Cerebellum (tissue), 4 donors: ENCODE measurements at places on chromosomes 16 and 17.
A peak's percentile ranks its signal among the peaks of the same experiment; 100 is the strongest.

GRCh38 chr17:9356488-9356911, 219.1 kb downstream of the STX8 start:
- DNase-seq = peak; percentile 10

DNA sequence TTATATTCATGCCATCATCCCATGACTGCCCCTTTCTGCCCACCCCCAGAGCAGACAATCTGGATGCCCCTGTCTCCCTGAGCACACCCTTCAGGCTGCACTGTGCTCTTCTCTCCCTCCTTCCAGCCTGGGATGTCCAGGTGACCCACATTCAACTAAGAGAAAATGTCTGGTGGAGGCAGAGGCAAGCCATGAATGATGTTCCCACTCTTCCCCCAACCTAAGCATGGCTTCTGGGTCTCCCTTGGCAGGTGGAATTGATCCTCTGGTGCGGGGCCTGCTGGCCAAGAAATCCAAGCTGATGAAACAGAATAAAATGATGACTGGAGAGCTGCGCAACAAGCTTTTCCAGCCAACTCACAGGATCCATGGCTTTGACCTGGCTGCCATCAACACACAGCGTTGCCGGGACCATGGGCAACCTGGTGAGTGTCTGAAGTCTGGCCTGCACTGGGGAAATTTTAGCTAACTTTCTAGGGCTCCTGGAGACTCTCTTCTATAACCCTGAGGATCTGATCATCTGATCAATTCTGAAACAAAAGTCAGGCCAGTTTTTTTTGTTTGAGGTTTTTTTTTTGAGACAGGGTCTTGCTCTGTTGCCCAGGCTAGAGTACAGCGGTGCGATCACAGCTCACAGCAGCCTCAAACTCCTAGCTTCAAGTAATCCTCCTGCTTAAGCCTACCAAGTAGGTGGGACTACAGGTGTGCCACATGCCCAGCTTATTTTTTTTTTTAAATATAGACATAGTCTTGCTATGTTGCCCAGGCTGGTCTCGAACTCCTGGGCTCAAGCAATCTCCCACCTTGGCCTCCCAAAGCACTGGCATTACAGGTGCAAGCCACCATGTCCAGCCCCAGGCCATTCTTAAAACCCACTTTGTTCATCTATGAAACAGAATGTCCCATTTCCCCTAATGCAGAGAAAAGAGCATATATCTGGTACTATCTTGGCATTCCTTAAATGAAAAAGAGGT, 14.5 kb downstream of the MPO start:
- no peak for DNase-seq

- no peak for DNase-seq
Measured at GRCh38 chr16:2512735-2513404, 882 bp upstream of the ATP6V0C start.

GRCh38 chr16:75026892-75027391, 28.1 kb downstream of the ZNRF1 start:
- DNase-seq = no peak

GRCh38 chr16:275041-275641, 603 bp downstream of the RGS11 start:
- no peak for DNase-seq

DNA sequence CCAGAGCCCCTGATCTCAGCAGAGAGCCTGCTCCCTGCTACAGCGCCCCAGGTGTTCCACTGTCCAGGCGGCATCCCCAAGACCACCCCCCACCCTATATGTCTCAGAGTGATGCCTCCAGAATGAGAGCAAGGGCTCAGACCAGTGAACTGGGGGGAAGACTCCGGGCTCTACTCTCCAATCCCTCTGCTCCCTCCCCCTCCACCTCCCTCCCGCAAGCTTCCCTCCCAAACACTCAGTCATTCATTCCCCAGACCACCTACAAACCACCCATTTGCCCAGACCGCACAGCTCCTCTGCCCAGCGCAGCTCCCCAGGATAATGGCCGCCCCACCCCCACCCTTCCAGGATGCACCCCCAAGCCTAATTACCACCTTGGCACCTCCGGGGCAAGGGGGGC, 59.4 kb upstream of the TAC4 start:
- DNase-seq = no peak

DNA sequence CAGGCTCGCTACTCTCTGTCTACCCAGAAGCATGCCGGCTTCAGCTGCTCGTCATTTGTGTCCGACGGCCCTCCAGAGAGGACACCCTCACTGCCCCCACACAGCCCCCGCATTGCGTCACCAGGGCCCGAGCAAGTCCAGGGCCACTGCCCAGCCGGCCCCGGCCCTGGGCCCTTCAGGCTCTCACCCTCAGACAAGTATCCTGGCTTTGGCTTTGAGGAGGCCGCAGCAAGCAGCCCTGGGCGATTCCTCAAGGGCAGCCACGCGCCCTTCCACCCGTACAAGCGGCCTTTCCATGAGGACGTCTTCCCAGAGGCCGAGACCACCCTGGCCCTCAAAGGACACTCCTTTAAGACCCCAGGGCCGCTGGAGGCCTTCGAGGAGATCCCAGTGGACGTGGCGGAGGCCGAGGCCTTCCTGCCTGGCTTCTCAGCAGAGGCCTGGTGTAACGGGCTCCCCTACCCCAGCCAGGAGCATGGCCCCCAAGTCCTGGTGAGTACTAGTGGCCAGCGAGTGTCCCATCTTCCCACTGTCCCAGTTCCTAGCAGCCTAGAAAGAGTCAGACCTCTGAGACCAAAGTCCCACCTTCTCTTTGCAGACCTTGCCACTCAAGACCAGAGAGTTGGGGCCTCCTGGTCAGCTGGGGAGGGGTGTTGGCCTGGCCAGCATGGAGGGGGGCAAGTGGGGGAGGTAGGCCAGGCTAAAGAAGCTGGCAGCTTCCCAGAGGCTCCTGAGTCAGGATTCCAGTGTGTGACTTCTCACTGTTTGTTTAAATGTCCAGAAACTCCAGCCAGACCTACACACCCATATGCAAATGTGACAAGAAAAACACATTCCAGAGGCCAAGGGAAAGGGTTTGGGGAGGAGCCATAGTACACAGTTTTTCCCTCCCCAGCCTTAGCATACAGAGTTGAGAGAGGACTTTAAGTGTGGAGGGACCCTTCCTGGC, 18.6 kb downstream of the FOXN1 start:
- DNase-seq = no peak

DNA sequence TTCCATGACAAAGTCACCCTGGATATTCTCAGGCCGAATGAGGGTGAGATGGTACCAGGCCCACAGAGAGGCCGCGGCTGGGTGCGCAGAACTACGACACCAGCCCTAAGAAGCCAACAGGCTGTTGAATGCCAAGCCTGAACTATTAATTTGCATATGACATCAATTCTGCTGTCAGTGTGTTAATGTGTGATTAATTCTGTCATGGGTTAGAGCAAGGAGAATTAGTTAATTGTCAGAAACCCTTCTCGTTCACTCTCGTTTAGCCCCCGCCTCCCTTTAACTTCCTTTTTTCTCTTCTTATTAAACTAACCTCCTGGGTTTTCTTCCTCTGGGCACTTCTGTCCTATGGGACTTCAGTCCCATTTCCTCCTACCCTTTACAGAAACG, 123.4 kb downstream of the ZFHX3 start:
- DNase-seq = no peak

GRCh38 chr16:86498671-86499439, 11.5 kb upstream of the FOXF1 start:
- no peak for DNase-seq

GRCh38 chr16:52167328-52167727, 379.6 kb downstream of the TOX3 start:
- no peak for DNase-seq

DNA sequence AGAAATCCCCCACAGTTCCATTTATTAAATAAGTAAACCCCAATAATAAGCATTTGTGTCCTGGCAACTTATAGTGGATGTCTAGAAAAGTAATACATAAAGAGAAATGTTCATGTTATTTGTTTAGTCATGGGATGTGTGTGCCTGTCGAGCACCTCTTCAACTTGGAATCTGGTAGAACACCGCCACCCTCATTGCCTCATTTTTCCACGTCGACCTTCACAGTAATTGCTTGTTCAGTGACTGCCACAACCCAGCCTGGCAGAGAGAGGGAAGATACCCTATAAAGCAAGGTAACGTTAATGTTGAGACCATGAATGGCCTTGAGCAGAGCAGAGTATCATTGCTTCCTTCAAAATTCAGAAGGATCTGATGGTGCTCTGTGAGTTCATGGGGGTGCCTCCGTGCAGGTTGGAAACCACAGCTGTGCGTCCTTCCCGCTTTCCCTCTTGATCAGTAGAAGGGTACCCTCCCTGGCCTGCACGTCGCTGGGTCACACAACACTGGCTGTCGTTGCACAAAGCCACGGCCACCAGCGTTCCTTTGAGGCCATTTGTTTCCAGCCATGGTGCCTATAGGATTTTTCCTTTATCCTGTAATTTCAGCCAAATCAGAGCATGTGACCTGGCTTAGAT, 3.7 kb upstream of the DNASE1 start:
- DNase-seq = no peak

DNA sequence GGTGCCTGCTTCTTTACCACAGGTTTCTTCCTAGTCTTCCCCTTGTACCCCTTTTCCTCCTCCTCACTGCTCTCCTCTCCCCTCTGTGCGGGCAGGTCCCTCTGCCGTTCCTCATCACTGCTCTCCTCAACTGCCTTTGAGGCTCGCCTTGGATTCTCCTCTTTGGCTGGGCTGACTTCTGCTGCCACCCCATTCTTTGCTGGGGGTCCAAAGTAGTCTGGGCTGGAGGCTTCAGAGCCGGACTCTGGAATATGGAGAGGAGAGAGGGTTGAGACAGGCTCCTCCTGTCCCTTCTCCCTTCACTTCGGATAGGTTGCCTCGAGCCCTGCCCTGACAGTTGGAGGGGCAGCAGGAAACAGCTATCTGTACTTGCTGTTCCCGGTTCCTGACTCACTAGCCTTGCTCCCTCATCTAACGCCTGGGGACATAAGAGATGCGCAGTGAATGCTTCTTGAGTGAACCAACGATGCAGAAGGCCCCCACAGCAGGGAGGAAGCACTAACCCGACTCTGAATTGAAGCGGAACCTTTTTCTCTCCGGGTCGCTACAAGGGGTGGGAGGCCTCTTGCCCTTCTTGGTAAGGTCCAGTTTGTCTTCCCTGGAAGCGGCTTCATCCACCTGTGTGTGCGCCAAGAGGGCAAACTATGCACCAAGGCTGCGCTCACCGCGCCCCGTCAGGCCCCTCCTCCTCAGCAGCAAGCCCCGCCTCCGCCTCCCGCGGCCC, 655 bp downstream of the HIRIP3 start:
- peak; percentile 72 for DNase-seq

- no peak for DNase-seq
Measured at GRCh38 chr16:23561586-23561985, 4.1 kb downstream of the UBFD1 start.

DNA sequence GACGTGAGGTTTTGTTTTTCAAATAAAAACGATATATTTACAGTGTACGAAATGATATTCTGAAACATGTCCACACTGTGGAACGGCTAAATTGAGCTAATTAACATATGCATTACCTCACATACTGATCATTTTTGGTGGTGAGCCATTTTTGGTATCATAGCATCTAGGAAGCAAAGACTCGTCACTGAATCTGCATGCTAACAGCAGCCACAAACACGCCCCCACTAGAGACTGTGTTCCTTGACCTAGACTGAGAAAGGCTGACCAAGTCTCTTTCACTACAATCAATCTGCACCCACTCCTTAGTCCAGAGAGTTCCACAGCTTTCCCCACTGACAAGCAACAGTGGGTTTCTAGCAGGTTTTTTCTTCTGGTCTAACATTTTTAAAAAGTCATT, 29.5 kb downstream of the NPLOC4 start:
- no peak for DNase-seq

- DNase-seq = no peak
Measured at GRCh38 chr16:86185089-86185488, 286.1 kb downstream of the IRF8 start.

GRCh38 chr17:42424991-42425610, 2.0 kb upstream of the CAVIN1 start:
- DNase-seq = no peak
